Calu3 (cell line): ENCODE measurements at places on chromosomes 13 and 19. TPM values are rescaled to one million over a fixed set of nuclear protein-coding genes. Genes with fewer than 3 reads are reported as not detected.

CYP4F2 gene
- 0.22 TPM in 1 of 2 replicates, not detected in the other for total RNA-seq

- no peaks in the 10 kb centered on the region for H3K27me3 ChIP-seq
- peaks cover 15% of the 10 kb centered on the region for H3K4me1 ChIP-seq
- no peaks in the 10 kb centered on the region for H3K36me3 ChIP-seq
Measured at GRCh38 chr13:98998831-98999638, 21.2 kb upstream of the DOCK9 start.

DNA sequence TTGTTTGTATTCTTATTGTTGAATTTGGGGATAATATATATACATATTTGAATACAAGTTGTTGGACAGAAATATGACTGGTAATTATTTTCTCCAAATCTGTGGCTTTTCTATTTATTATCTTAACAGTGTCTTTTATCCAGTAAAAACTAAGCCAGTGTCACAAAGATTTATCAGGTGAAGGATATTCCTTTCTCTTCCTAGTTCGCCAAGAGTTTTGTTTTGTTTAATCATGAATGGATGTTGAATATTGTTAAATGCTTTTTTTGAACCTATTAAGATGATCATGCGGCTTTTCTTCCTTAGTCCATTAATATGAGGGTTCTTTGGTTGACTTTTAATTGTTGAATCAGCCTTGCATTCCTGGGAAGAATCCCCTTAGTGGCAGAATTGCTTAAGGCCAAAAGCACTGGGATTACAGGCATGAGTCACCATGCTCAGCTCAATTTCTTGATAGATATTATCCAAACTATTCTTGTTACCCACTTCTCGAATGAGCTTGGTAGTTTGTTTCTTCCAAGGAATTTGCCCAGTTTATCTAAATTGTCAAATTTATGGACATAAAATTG lies 53.3 kb downstream of the TEX26 start:
- no peaks in the 10 kb centered on the region for H3K4me1 ChIP-seq
- H3K4me3 ChIP-seq: no peak overlapping the region
- no peaks in the 10 kb centered on the region for H3K27me3 ChIP-seq

DNA sequence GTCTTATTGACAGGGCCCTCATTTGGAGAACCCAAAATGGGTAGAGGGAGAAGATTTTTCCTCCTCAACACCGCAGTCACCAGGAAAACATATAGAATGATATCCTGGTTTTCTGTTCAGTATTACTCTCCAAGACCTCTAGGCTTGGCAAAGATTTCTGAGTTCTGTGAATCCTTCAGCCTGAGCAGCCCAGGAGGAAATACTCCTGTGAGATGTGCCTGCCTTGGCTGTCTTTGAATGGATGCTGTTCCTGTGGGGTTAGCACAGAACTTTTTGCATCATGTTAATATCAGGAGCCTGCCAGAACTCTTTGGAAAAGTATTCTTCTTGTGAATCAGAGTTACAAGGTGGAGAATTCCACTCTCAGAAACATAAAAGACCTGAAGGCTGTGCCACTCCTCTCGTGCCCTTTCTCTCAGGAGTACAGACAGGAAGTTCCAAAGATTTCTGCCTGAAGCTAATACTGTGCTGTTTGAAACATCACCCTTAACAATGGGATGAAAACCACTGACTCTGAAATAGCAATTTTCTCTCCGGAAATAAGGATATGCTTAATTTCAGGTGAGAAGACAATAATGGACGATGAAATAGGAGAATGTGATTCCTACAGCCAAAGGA lies 520.1 kb upstream of the NBEA start:
- no peaks in the 10 kb centered on the region for H3K4me1 ChIP-seq
- H3K4me3 ChIP-seq: no peak overlapping the region
- no peak overlapping the region for H3K27ac ChIP-seq
- no peak for DNase-seq
- no peaks in the 10 kb centered on the region for H3K36me3 ChIP-seq

SIAH3 gene
- total RNA-seq: not detected in 2 replicates

ZNF98 gene
- not detected in 2 replicates for total RNA-seq
